ENCODE measurements at places on chromosomes 5 and 9.
A peak's percentile ranks its signal among the peaks of the same experiment; 100 is the strongest.

DNA sequence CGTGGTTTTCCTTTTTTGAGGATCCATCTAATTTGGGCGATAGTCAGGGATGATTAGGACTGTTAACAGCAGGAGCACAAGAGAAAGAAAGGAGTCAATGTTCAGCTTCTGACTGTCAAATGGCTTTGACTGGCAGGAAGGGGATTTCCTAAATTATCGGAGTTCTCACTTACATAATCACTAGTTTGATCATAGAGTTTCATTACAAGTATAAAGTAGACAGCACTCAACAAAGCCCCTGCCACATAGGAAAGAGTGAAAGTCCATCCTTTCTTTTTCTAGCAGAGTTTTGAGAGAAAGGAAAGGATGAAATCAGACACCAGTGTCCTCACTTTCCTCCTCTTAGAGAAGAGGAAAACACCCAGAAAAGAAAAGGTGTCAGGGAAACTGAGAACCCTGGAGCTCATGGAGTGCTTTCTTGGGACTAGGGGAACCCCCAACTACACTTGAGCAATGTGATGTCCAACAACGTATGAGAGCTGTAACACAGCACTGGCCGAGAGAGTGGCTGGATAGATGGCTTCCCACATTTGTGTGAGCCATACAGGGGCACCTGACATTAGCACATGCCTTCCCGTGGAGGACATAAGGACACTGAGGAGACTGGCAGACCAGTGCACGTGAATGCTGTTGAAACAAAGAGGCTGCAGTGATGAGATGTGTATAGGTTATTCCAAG, 26.0 kb upstream of the LPAR1 start:
- no peak for DNase-seq

- peak; percentile 74 for DNase-seq
Observed at GRCh38 chr9:32571969-32572899, 725 bp downstream of the NDUFB6 start.

DNA sequence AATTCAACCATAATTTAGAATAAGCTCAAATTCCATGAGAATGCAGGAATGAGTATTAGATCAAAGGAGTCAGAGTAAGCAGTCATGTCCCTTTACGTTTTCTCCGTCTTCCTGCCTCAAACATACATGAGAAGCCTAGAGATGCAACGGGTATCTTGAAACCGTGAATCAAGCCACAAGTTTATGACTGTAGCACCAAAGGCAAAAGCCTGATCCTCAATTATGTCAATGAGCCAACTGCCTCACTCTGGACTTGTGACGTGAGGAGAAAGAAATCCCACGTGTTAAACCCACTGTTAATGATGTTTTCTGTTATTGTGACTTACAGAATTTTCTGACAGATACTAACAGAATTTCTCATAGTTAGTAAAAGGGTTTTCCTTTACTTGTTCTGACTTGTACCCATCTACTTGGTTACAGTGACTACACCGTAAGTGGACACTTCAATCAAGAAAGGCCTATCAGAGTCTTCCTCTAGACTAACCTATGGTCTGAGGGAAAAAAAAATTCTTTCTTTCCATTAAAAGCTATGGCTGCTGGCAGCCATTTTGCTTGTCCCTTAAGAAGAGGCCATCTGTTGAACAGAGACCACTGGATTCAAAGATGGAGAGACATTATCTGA, 35.3 kb upstream of the HK3 start:
- no peak for DNase-seq

GRCh38 chr9:113219969-113220368, 1.1 kb downstream of the FKBP15 start:
- DNase-seq, result no peak

- no peak for DNase-seq
Observed at GRCh38 chr9:38038307-38039089, 30.5 kb downstream of the SHB start.

GRCh38 chr9:13360188-13360587, 80.7 kb upstream of the MPDZ start:
- no peak for DNase-seq

DNA sequence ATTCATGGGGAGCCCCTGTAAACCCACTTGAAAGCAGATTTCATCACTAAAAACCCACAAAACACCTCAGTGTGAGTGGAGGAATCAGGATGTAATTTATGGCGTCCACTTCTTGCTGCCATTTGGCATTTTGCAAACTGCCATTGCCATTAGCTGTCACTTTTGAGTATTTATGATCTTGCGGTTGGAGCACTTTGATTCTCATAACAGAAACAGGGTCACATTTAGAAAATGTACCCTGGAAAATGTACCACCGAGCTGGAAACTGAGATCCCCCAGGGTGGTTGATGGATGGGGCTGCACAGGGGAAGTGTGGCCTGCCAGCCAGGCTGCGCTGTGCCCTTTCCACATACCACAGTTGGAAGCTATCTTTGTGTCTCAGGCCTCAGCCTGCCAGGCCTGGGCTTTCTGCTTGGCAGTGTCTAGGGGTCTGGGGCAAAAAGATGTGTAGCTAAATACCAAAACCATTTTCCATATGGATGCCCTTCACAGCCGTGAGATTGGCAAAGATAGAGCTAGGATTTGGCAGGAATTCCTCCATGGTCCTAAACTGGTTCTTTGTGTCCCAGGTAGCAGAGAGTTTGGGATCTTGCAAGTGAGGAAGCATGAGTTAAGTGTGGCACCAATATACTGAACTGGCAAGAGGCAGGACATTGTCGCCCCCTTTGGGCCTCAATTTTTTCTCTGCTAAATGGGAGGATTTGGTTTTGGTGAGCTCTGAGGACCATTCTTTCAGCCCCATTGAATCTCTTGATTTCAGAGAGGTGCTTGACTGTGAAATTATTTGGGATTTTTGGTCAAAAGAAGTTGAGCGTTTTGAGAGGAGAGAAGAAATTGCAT, 46.2 kb downstream of the GALNT10 start:
- no peak for DNase-seq

- DNase-seq, result no peak
Observed at GRCh38 chr5:16615741-16616535, 859 bp downstream of the RETREG1 start.

- DNase-seq, result no peak
Observed at GRCh38 chr9:135761845-135762168, 59.8 kb downstream of the KCNT1 start.

DNA sequence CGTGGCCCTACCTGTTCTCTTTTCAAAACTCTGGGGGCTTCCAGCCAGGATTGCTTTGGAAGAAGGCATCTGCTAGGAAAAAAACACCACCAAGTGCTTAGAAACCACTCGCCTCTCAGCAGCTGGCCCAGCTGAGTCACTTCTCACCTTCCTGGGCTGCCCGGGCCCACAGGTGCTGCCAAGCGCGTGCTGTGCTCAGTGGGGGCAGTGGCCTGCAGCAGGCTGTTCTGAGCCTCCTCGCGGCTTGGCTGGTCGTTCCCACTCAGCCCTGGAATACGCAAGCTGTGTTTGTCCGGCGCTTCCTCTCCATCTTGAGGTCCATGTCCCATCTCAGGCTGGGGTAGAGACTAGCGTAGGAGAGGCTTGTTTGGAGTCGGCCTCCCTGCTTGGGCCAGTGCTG, 102.5 kb upstream of the FCN2 start:
- no peak for DNase-seq

DNA sequence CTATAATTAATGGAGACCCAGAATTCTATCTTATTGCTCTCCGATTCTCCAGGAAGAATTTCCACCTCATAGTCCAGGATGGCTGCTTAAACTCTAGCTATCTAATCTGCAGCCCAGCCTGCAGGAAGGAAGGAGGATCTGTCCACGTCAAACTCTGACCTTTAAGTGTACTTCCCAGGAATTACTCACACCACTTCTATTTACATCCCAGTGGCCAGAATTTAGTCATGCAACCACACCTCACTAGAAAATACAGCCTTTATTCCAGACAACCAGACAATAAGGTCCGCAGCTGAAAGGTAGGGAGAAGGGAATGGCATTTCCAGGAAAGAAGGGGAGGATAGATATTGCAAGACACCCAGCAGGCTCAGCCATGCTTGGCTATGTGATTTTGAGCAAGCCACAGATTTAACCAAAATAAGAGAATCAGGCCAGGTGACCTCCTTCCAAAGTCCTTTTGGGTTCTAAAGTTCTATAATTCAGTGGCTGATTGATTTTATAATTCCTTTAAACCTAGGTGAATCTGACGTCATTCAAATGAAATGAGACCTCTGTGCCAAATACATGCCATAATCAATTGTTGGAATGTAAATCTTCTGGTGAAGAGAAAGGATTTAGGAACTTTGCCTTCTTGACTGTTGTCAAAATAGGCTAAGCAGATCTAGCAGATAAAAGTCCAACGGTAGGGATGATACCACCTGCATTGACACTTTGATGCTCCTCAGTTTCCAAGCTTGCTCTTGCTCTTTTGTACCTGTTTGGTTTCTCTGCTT, 3.7 kb upstream of the DENND1A start:
- no peak for DNase-seq

GRCh38 chr9:20760246-20760891, 76.3 kb downstream of the FOCAD start:
- no peak for DNase-seq

DNA sequence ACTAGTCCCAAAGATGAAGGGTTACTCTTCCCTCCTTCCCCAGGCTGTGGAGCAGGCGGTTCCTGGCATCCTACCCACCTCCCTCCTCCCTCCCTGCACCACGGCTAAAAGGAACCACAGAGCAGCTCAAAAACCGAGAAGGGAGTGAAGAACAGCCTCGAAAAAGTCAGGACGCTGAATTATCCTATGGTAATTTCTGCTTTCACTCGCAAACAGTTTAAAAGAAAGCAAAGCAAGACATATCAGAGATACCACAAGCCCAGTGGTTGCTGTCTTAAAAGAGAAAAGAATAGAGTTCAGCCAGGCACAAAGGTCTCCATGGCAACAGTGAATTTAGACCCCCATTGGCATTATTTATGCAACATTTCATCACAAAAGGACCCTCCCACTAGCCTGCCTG, 315.4 kb downstream of the CTNND2 start:
- DNase-seq, result no peak

DNA sequence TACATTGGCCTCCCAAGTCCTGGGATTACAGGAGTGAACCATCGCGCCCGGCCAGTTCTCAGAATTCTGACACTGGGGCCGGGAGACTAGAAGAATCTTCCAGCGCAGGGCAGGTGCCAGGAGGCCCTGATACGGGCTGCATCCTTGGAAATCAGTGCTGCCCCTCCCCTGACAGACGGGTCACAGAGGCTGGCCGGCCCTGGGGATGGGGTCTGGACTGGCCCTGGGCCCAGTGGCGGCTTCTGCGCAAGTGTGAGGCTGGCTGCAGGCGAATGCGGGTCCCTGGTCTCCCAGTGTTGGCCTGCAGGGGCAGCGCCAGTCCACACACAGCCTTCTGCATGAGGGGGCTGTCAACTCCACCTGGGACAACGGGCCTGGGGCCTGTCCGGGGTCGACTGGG, 831 bp upstream of the TBC1D9B start:
- no peak for DNase-seq

DNA sequence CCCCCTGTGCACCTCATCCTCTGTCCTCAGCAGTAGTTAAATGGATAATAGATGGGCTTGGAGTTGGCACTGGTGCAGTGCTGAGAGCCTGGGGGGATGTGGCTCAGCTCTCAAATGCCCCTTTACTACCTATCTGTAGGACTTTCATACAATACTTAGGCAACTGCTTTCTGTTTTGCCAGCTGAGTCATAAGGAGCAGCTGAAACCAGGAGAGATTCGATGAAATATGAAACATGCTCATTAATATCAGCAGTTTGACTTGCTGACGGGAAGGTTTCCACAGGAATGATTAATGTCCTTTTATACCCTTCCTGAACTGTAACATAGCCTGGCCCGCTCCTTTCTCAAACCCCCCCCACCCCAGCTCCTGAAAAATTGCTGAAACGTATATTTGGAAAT, 142.6 kb downstream of the SAXO1 start:
- no peak for DNase-seq

DNA sequence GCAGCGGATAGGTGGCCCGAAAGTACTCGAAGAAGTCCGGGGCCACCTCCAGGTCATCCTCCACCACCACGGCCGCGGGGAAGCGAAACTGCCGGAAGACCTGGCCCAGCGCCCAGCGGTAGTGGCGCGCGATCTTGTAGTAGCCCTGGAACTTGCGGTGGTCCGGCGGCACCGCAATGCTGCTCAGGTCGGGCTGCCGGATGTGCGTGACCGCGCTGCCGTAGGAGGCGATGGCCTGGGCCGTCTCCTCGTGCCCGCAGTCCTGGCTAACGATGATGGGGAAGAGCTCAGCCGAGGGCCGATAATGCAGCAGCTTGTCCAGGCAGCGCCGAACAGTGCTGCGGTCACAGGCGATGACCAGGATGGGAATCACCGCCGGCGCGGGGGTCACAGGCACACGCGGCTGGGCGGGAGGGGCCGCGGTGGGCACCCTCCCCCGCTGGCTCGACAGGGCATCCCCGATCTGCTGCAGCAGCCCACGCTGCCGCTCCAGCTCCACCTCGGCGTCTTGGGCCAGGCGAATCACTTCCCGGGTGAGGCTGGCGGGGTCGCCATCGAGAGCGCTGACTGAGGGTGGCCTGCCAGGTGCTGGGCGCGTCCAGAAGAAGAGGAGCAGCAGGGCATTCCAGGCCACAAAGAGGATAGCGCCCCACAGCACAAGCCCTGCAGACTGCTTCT, 10.2 kb downstream of the MGAT1 start:
- DNase-seq, result no peak

- peak; percentile 23 for DNase-seq
Observed at GRCh38 chr5:168987543-168988300, 313.2 kb downstream of the SLIT3 start.

- DNase-seq, result peak; percentile 36
Observed at GRCh38 chr9:70563431-70564204, 149.2 kb upstream of the KLF9 start.

- DNase-seq, result peak; percentile 26
Observed at GRCh38 chr9:136762915-136763648, 1.2 kb downstream of the LCN15 start.

GRCh38 chr9:98365227-98365669, 109.8 kb upstream of the TBC1D2 start:
- no peak for DNase-seq

DNA sequence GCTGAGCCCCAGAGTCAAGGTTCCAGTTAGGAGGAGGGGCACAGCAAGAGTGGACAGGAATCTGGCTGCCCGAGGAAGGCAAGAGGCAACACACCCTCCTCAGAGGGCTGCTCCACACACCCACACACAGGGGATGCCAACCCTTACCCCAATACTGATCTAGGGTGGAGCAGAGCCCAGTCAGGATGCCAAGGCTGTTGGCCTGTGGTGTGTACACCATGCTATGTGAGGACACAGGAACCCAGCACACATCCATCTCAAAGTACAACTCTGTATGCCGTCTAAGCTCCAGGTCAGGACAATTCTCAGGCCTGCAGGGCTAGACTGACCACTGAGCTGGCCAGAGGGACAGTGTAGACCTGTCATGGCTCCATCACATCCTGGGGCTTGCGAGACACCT, 2.6 kb downstream of the SEPTIN8 start:
- DNase-seq, result no peak

- DNase-seq, result no peak
Observed at GRCh38 chr5:128213340-128213739, 129.8 kb downstream of the SLC12A2 start.

- DNase-seq, result no peak
Observed at GRCh38 chr5:149015126-149015525, 47.7 kb downstream of the SH3TC2 start.

DNA sequence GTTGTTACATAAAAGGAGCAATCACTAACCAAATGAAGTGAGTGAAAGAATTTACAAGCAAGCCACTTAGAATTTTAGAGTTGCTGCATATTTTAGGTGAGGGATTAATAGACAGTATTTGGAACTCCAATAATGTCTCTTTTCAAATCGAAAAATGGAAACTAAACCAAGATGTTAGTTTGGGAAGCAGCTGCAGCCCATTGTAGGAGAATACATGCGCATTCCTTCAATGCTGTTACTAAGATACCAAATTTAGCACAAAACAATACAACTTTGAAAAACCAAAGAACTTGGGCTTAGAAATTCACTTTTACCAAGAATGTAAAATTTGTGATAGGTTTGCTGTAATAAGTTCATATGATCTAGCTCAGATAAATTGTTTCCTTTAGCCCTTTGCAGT, 411.8 kb upstream of the CDH6 start:
- DNase-seq, result no peak
